Epithelial cell of prostate (primary cell): ENCODE measurements at places on chromosomes 1 and 21.

GRCh38 chr1:3780901-3781300, 8.4 kb downstream of the SMIM1 start:
- DNase-seq, result no peak

- DNase-seq, result no peak
Observed at GRCh38 chr1:183806125-183806524, 1.2 kb downstream of the RGL1 start.

DNA sequence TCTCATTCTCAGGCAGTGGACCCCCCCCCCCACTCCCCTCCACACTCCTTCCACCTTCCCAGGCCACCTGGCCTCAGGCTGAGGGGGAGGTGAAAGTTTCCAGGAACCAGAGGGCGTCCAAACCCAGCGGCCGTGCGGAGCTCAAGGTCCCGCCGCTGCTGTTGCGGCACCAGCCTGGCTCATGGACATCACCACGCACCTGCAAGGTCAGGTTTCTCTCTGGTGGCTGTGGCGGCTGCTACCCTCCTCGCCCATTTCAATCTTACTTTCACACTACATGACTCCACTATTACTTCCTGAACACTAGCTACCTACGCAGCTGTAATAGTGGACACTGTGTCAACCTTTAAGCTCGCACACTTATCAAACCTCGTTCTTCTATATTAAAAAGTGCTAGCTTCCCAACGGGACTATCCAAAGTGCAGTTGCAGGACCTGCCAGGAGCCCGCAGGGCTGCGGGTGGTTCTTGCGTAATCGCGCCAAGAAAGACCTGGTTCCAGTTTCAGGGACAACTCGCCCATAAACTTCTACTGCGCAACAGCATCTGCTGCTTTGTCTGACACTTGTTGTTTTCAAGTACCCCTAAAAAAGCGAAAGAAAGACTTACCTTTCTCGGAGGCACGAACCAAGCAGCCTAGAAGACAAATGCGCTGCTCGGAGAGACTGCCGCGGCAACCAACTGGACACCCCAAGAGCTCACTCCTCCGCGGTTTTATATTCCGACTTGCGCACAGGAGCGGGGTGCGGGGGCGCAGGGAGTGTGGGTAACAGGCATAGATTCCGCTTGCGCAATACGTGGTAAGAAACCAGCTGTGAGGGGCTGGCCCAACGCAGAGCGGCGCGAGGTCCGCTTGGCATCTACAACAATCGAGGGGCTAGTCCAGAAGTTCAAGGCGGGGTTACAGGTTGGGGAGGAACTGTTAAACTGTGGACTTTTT, at the start of gene DIRAS3:
TSS of gene DIRAS3 (minus strand) at position 687 of the 938 bp plus-strand sequence. CDS start 3,330 bp downstream, outside the sequence.
- DNase-seq, result no peak

GRCh38 chr21:32332463-32332951, 33.9 kb downstream of the MRAP start:
- no peak for DNase-seq

GRCh38 chr1:15177710-15178166, 24.2 kb downstream of the TMEM51 start:
- DNase-seq, result no peak

DNA sequence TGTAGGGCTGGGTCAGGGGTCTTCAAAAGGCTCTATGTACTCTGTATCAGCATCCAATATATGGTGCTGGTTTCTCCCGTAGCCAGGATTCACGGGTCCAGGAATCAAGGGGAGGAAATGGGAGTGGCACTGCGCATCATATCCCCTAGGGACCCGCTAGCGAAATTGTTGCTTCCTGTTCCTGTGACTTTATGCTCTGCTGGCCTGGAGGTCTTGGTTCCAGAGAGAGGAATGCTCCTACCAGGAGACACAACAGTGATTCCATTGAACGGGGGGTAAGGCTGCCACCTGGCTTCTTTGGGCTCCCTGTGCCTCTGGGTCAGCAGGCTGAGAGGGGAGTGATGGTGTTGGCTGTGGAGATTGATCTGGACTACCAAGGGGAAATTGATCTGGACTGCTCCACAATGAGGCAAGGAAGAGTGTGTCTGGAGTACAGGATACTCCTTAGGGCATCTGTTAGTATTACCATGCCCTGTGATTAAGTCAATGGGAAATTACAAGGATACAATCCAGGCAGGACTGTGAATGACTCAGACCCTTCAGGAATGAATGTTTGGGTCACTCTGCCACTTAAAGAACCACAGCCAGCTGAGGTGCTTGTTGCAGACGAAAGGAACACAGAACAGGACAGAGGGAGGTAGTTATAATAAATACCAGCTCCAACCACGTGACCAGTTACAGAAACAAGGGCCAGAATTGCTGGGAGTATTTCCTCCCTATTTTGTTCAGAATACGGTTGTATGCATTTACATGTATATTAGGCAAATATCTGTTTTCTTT, 10.2 kb downstream of the SPSB1 start:
- no peak for DNase-seq

DNA sequence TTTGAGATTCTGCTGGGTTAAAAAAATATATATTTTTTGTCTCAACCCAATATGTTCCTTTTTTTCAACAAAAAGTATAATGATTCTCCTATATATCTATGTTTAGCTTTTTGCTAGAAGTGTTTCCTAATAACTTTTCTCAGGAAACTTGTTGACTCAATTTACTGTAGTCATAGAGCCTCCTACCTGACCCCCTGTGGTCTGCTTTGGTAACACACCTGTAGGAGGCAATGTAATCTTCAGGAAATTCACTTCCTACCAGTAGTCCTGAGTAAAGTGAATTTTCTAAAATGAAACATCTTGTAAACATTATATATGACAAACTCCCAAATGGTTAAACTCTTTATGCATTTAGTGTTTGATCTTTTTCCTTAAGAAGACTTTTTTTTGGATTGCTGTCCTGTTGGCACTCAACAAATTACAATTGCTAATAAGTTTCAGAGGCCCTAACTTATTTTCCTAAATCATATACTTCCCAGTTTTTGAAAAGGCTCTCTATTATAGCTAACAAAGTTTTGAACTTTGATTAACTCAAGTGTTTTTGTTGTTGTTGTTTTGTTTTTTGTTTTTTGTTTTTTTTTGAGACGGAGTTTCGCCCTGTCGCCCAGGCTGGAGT, 118.3 kb downstream of the OLFML2B start:
- peak; percentile 5 for DNase-seq
